HCT116 (cell line): ENCODE measurements at places on chromosomes 6 and 20. TPM values are rescaled to one million over a fixed set of nuclear protein-coding genes. Genes with fewer than 3 reads are reported as not detected.

GRCh38 chr6:100614386-100614785 is 149.7 kb upstream of the SIM1 start:
- no peaks in the 10 kb centered on the region for H3K4me1 ChIP-seq
- no peak overlapping the region for H3K27ac ChIP-seq
- no peak overlapping the region for H3K4me3 ChIP-seq
- no peaks in the 10 kb centered on the region for H3K36me3 ChIP-seq
- no peak for DNase-seq
- H3K27me3 ChIP-seq, result no peaks in the 10 kb centered on the region

GRCh38 chr20:39259010-39259803 is 297.1 kb downstream of the DHX35 start:
- H3K4me3 ChIP-seq, result no peak overlapping the region
- H3K36me3 ChIP-seq, result no peaks in the 10 kb centered on the region

- H3K4me3 ChIP-seq, result no peak overlapping the region
- no peak for DNase-seq
- no peaks in the 10 kb centered on the region for H3K4me1 ChIP-seq
These were observed 23.3 kb downstream of the PCNA start for GRCh38 chr20:5096463-5096862.

DNA sequence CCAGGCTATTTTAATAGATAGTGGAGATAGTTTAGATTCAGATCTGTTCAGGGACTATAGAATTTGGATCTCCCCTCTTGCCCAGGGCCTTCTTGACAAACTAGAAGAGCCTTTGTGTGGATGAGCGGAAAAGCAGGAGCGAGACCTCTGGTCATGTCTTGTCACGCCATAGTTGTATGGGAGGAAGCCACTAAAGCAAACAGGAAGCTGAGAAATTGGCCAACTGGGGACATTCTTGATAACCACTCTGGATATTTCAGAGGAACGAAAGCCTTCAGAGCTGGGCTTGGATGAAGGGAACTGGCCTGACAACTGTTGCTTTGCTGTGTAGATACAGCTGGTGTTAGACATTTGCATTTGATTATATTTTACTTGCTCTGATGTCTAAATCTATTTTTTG is 54.1 kb upstream of the EXOC2 start:
- no peaks in the 10 kb centered on the region for H3K36me3 ChIP-seq
- DNase-seq, result no peak

GRCh38 chr6:107144014-107144413 is 28.7 kb upstream of the BEND3 start:
- no peak overlapping the region for H3K4me3 ChIP-seq
- peak; percentile 21 for DNase-seq
- H3K4me1 ChIP-seq, result peaks cover 10% of the 10 kb centered on the region
- H3K36me3 ChIP-seq, result no peaks in the 10 kb centered on the region
- H3K27me3 ChIP-seq, result no peaks in the 10 kb centered on the region

DNA sequence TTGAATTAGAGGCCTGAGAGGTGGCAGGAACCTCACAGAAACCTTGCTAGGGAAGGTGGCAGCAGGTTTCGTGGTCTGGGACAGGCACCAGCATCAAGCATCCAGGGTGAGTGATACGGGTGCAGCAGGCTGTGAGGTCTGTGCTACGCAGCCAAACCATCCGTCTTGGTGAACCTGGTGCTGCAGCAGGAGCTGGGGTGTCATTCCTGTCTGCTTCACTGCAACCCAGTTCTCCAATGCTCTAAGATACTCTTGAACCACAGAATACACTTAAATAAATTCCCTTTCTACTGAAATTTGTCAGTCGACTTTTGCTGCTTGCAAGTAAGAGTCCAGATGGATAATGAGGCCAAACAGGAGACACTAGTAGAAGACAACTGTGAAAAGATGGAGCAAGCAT is 9.7 kb upstream of the CBLN4 start:
- no peak overlapping the region for H3K27ac ChIP-seq
- DNase-seq, result no peak
- no peaks in the 10 kb centered on the region for H3K4me1 ChIP-seq

DNA sequence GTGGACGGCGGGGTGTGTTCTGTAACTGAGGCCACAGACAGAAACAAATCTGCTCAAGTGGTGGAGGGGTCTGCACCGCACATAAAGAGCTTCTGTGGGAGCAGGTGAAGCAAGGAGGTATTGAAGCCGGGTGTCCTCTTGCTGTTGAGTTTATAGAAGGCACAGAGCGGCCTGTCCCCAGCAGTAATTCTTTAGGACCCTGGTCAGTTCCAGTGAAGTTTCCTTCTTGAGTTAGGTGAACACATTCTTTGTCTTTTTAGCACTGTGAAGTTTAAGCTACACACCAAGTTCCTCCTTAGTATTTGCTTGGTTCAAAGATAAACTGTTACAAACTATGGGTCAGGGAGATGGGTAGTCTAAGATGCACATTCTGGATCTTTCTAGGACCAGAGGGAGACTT is 6.1 kb downstream of the PRDM1 start:
- DNase-seq, result no peak
- peaks cover 5% of the 10 kb centered on the region for H3K4me1 ChIP-seq
- H3K27me3 ChIP-seq, result no peaks in the 10 kb centered on the region
- no peaks in the 10 kb centered on the region for H3K36me3 ChIP-seq
- H3K4me3 ChIP-seq, result no peak overlapping the region
- H3K27ac ChIP-seq, result no peak overlapping the region

- no peaks in the 10 kb centered on the region for H3K36me3 ChIP-seq
- H3K4me1 ChIP-seq, result no peaks in the 10 kb centered on the region
- peak; percentile 19 for DNase-seq
- no peaks in the 10 kb centered on the region for H3K27me3 ChIP-seq
- H3K27ac ChIP-seq, result no peak overlapping the region
These were observed 377.4 kb downstream of the CD109 start for GRCh38 chr6:74073429-74073828.

DNA sequence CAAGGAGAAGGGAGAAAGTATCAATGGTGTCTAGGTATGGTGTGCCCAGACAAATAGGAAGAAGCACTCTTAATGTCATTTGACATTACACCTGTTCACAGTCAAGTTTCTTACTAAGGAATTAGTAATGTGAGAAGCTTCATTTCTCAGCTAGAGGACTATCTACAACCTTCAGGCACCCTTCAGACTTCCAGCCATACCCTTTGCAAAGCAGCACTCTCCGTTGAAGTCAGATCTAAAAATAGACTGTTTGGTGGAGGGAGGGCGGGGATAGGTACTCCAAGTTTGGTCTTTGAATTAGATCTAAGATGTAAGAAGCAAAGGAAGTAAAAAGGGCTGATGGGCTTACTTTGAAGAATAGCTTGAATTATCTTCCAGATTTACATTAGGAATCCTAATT is 311.1 kb downstream of the SLC35F1 start:
- no peak overlapping the region for H3K27ac ChIP-seq
- no peaks in the 10 kb centered on the region for H3K27me3 ChIP-seq
- no peak overlapping the region for H3K4me3 ChIP-seq
- no peaks in the 10 kb centered on the region for H3K36me3 ChIP-seq
- no peak for DNase-seq

DNA sequence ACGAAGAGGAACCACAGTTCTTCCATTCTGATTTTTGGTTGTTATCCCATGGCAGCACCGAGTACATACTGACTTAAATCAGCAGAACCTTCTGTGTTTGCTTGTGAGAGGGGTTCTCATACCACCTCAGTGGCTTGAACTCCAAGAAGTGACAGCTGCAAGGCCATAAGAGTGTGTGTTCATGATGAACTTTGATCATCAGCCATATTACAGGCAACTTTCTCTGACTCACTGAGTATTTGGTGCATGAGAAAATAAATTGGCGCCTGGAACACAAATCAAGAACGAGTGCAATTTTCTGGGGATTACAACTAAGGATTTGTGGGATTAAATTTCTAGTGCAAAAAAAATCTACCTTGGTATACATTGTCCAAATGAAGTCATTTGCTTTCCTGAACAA is 68.9 kb downstream of the CYP39A1 start:
- H3K4me1 ChIP-seq, result no peaks in the 10 kb centered on the region
- H3K36me3 ChIP-seq, result no peaks in the 10 kb centered on the region
- H3K27me3 ChIP-seq, result no peaks in the 10 kb centered on the region
- no peak for DNase-seq

GRCh38 chr20:875115-875514 is 41.0 kb downstream of the ANGPT4 start:
- no peak overlapping the region for H3K4me3 ChIP-seq
- no peaks in the 10 kb centered on the region for H3K27me3 ChIP-seq
- H3K36me3 ChIP-seq, result no peaks in the 10 kb centered on the region
- H3K27ac ChIP-seq, result no peak overlapping the region
- H3K4me1 ChIP-seq, result no peaks in the 10 kb centered on the region; the same call in 1 of the 2 replicates

- H3K27me3 ChIP-seq, result no peaks in the 10 kb centered on the region
- DNase-seq, result no peak
- no peaks in the 10 kb centered on the region for H3K36me3 ChIP-seq
- H3K4me3 ChIP-seq, result no peak overlapping the region
These were observed 161.7 kb downstream of the ERMARD start for GRCh38 chr6:169913096-169913638.

DNA sequence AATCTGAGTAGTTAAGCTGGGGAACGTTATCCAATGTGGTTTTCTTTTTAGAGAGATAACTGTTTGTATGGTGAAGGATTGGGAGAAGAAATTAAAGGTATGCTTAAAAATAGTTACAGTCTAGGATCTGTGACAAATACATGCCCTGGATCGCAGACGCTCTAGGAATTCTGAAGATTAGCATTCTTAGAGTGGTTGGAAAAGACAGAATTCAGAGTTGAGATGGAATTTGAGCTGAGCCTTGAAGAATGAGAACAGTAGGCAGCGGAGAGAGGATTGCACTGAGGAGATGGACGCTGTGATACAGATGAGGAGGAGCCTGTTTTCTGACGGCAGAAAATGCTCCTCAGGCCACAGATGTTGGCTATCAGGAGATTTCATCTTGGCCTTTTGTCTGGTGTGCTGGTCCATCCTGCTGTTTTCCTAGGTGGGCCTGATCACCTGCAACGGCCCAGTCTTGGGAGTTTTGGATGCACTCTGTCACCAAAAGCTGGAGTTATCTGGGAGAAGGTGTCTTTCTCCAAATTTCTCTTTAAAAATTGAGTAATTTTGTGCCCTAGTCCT is 48.3 kb upstream of the KIF25 start:
- no peak overlapping the region for H3K4me3 ChIP-seq
- DNase-seq, result no peak
- peaks cover 28% of the 10 kb centered on the region for H3K36me3 ChIP-seq
- no peak overlapping the region for H3K27ac ChIP-seq
- no peaks in the 10 kb centered on the region for H3K4me1 ChIP-seq

GRCh38 chr20:59158673-59159072 is 4.9 kb upstream of the ZNF831 start:
- no peak for DNase-seq
- no peak overlapping the region for H3K4me3 ChIP-seq
- no peaks in the 10 kb centered on the region for H3K4me1 ChIP-seq
- H3K27ac ChIP-seq, result no peak overlapping the region
- peaks cover 55% of the 10 kb centered on the region for H3K27me3 ChIP-seq
- no peaks in the 10 kb centered on the region for H3K36me3 ChIP-seq

DNA sequence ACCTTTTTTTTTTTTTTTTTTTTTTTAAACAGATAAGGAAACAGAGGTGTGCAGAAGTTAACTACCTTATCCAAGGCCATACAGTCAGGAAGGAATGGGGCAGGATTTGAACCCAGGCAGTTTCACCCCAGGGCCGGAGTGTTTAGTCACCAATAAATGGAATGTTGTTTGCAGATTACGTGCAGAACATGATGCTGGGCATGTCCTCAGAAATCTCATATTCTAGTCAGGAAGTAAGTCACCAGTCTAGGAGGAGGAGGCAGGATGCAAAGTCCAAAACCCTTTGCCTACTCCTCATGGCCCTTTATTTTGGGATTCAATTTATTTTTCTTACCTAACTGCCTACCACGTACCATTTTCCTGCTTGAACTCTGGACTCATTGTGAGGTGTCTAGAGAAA is 57.1 kb upstream of the LRRC1 start:
- no peak overlapping the region for H3K27ac ChIP-seq
- H3K4me3 ChIP-seq, result no peak overlapping the region
- no peak for DNase-seq
- peaks cover 55% of the 10 kb centered on the region for H3K4me1 ChIP-seq

DNA sequence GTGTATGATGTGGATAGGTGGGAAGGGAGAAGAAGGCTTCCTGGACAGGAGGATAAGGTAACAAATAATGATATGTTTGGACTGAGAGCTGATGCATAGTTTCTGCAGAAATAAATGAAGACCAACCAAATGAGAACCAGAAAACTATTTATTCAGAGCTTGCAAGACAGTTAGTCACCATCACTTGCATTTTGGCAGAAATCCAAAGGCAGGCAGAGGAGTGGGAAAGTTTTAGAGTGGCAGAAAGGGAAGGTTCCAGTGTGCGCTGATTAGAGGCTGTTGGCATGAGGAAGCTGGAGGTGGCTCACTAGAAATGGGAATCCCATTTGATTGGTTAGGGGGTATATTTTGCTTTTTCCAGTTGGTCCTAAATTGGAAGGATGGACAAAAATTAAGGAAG is 13.0 kb upstream of the F13A1 start:
- DNase-seq, result no peak
- H3K27ac ChIP-seq, result no peak overlapping the region
- no peaks in the 10 kb centered on the region for H3K36me3 ChIP-seq

DNA sequence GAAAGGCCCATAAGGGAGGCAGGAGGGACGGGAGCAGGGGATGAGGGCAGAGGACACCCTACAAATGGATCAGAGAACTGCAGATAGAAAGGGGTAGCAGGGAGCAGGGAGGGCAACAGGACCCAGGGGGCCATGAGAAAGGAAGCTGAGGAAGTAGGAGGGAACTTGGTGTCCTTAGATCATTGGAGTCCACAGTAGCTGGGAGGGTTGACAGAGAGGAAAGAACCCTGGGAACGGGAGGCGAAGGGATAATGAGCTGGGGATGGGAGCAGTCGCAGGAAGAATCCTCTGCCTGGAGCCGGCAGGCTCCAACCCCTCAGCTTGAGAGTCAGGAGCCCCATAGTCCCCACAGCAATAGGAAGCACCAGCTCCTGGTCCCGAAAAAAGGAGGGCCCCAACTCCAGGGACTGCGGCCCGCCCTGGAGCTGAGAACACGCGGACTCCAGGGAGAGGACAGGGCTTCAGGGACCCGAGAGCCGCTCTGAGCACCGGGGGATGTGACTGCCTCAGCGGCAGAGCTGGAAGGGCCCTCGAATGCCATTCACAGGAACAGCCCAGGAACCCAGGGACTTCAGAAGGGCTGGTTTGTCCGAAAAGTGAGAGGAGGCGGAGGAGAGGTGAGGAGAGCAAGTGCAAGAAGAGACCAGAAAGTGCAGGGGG is 32.7 kb downstream of the HLA-A start:
- no peak for DNase-seq
- H3K27me3 ChIP-seq, result no peaks in the 10 kb centered on the region
- no peak overlapping the region for H3K27ac ChIP-seq

SSTR4 gene
- not detected for total RNA-seq

STAU1 gene
- 90.3 TPM for total RNA-seq

FAM83C gene
- total RNA-seq, result not detected

DEFB124 gene
- total RNA-seq, result not detected

C6orf52 gene
- total RNA-seq, result 3.9 TPM
